Tracheal epithelial cell (primary cell): ENCODE measurements at places on chromosomes 5 and 9. TPM values are rescaled to one million over a fixed set of nuclear protein-coding genes. Genes with fewer than 3 reads are reported as not detected.

Gene PROB1
- total RNA-seq = 0.72 and 1.5 TPM in 2 replicates

Gene ZDHHC11B
- under 0.01 and 0.24 TPM in 2 replicates for total RNA-seq

Gene SYNPO
- total RNA-seq = 1.5 and 5.3 TPM in 2 replicates

Gene C1QTNF3
- total RNA-seq = 0.43 and 0.48 TPM in 2 replicates

Gene PRRX2
- 0.24 TPM in 1 of 2 replicates, not detected in the other for total RNA-seq

Gene ZDHHC11
- total RNA-seq = 0.43 and 0.72 TPM in 2 replicates

Gene MELK
- 11.7 and 14.0 TPM in 2 replicates for total RNA-seq

Gene RBM27
- 19.8 and 20.5 TPM in 2 replicates for total RNA-seq

Gene RAB14
- 19.5 and 41.3 TPM in 2 replicates for total RNA-seq

Gene GPX3
- 84.6 and 147 TPM in 2 replicates for total RNA-seq

Gene N4BP3
- total RNA-seq = 3.8 and 4.8 TPM in 2 replicates

Gene ENTREP1
- total RNA-seq = 0.64 and 0.72 TPM in 2 replicates

Gene CDH6
- 2.3 and 38.6 TPM in 2 replicates for total RNA-seq

Gene STPG3
- not detected in 2 replicates for total RNA-seq
